ENCODE measurements at places on chromosomes 2 and 18. TPM values are rescaled to one million over a fixed set of nuclear protein-coding genes. Genes with fewer than 3 reads are reported as not detected.
A peak's percentile ranks its signal among the peaks of the same experiment; 100 is the strongest.

MYOM1 gene
- 2.1 TPM for total RNA-seq

DNA sequence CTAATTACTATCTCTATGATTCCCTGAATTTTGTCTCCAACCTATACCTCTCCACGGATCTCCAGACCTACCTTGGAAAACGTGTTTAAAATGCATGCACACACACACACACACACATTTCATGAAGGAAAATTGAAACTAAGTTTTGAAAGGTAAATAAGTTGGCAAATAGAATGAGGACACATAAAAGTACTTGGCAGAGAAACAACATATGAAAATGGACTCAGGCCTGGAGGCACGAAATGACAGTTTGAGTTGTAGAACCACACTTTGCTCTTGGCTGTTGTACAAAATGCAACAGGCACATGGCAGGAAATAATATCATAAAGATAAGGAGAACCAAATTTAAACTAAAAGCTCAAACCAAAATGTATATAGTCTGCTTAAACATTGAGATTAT is 868.1 kb upstream of the CNTNAP5 start:
- DNase-seq: no peak

DNA sequence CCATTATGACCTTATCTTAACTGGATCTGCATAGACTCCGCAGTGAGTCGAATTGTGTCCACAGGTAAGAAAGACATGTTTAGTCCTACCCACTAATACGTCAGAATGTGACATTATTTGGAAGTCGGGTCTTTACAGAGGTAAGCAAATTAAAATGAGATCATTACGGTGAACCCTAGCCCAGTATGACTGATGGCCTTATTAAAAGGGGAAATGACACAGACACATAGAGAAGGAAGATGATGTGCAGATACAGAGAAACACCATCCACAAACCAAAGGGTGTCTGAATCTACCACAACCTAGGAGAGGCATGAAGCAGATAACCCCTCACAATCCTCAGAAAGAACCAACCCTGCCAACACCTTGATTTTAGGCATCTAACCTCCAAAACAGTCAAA is 135.6 kb downstream of the GALNT1 start:
- no peak for DNase-seq

GRCh38 chr2:203061346-203061745 is 46.7 kb downstream of the NBEAL1 start:
- DNase-seq: no peak

SLC23A3 gene
- total RNA-seq: 12.6 TPM

GRCh38 chr2:37916512-37917082 is 8.5 kb upstream of the RMDN2 start:
- peak; percentile 78 for DNase-seq
